Sigmoid colon (tissue), 7 donors: ENCODE measurements at places on chromosomes 12 and 14.
A peak's percentile ranks its signal among the peaks of the same experiment; 100 is the strongest.

GRCh38 chr12:4974217-4974616 is 64.5 kb downstream of the KCNA1 start:
- no peak for DNase-seq

- no peak for DNase-seq
These were observed 29.7 kb upstream of the CEBPE start for GRCh38 chr14:23148591-23149249.

GRCh38 chr12:23361971-23362370 is 587.5 kb downstream of the SOX5 start:
- DNase-seq, result no peak

DNA sequence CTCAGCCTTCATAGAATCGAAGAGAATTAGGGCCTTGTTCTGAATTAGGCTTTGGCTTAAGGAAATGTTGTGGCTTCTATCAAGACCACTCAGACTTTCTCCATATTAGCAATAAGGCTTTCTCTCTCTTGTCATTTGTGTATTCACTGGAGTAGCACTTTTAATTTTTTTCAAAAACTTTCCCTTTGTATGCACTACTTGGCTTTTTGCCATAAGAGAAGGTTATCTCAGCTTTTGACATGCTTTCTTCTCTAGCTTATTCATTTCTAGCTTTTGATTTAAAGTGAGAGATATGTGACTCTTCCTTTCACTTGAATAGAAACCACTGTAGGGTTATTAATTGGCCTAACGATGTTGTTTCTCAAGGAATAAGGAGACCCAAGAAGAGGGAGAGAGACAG is 244.2 kb downstream of the GPHN start:
- DNase-seq, result no peak

DNA sequence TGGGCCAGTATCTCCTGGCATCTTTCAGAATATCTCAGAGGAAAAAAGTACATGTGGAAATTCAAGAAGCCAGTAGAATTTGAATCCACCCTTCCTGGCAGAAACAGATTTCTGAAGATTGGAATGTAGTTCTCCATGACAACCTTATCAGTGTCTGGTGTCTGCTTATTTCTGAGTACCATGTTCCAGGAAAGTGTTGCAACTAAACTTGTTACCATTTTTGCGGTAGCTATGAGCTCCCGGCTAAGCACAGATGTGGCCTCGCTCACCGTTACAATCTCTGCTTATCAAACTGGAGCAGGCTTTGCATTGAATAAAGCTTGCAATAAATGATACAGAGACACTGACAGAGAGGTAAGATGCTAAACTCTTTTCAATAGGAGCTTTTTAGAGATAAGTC is 13.0 kb upstream of the ITPR2 start:
- no peak for DNase-seq

DNA sequence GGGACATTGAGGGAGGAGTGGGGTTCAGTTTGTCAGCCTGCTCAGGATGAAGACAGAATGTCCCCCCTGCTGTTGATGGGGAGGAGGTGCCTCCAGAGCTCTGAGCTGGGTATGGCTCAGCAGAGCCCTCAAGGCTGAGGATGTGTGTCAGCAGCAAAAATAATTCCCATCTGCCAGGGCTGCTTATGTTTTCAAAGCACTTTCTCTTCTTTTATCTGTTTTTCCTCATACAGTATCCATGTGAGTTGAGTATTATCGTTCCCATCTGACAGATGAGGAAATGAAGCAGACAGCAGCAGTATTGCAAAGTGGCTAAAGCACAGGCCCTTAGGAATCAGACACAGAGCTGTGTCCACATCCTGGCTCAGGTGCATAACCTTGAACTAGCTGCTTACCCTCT is 94.1 kb downstream of the SLC8A3 start:
- DNase-seq, result no peak

DNA sequence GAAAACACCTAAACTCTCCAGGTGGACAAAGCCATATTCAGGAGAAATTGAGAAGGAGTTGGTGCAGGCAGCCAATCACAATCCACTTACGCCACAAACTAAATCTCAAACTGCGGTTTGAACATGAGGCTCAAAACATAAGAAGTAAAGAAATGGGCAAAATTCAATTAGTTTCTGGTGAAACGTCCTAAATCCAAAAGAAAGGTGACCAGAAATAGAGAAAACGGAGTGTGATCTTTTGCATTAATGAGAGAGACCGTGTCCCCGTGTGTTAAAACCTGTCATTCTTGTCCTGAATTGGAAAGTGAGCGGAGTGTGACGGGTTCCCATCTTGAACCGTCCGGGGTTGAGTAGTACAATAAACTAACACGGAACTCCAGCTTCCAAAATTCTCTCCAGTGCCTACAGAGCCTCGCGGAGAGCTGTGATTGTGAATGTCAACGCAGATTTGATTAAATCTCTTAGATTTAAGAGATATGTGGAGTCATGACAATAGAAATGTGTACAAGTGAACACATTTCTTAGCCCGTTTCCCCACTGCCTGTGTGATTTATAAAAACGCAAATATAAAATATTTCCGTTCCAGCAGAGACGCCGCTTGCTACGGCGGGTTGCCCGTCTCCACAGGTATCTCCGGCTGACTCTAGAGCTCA is 595 bp upstream of the METAP2 start:
- no peak for DNase-seq

DNA sequence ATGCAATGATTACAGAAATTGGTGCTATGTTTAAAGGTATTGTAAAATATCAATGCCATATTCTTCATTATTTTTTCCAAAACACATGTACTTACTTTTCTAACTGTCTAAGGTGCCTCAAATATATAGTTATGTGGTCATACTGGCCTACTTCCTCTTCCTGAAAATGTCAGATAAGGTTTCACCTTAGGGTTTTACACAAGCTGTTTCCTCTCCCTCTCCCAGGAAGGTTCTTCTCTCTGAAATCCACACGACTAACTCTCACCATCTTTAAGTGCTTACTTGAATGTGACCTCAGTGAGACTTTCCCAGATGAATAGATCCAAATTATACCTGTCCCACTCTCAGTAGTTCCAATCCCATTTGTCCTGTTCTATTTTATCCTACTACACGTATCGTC is 11.6 kb upstream of the CLEC4D start:
- no peak for DNase-seq

DNA sequence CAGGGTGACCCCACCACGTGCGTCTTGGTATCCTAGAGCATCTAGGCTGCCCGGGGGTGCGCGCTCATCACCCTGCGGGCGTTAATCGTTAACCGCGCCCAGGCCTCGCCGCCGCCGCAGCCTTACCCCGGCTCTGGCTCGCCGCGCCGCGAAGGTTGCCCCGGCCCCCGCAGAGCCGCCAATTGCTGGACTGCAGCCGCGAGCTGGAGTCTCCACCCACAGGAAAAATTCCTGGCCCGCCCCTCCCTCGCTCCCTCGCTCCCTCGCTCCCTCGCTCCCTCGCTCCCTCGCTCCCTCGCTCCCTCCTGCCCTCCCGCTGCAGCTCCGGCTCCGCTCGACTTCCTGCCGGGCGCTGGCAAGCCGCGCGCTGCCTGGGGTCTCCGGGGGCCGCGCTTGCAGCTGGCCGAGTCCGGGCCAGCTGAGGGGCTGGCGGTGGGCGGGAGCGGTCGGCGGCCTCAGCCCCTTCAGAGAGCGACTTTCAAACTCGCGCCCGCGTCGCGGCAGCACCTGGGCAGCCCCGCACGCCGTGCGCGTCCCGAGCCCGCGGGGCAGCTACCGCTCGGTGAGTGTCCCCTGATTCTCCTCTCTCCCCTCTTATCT is at the start of gene PLEKHG3:
Gene PLEKHG3 (plus strand): TSS at position 282 of the 600 bp plus-strand sequence. CDS start 23,208 bp downstream, outside the sequence.
- DNase-seq, result peak; percentile 93

- DNase-seq, result no peak
These were observed 6.7 kb upstream of the BDKRB2 start for GRCh38 chr14:96197969-96198368.

- no peak for DNase-seq
These were observed 1.0 kb downstream of the NUP37 start for GRCh38 chr12:102118874-102119273.

DNA sequence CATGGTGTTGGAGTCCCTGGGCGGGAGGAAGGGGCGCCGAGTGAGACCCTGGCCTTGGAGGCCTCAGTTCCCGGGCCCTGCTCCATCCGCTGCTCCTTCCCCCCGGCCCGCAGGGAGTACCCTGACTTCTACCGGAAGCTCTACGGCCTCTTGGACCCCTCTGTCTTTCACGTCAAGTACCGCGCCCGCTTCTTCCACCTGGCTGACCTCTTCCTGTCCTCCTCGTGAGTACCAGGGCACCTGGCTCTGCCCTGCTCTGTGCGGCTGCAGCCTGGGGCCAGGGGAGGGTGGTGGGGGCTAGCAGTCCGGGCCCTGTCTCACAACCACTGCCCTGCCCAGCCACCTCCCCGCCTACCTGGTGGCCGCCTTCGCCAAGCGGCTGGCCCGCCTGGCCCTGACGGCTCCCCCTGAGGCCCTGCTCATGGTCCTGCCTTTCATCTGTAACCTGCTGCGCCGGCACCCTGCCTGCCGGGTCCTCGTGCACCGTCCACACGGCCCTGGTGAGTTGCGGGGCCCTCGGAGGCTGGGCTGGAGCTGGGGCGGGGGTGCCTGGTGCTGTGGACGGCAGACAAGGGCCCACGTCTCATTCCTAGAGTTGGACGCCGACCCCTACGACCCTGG is 7.0 kb downstream of the NOC4L start:
- no peak for DNase-seq

DNA sequence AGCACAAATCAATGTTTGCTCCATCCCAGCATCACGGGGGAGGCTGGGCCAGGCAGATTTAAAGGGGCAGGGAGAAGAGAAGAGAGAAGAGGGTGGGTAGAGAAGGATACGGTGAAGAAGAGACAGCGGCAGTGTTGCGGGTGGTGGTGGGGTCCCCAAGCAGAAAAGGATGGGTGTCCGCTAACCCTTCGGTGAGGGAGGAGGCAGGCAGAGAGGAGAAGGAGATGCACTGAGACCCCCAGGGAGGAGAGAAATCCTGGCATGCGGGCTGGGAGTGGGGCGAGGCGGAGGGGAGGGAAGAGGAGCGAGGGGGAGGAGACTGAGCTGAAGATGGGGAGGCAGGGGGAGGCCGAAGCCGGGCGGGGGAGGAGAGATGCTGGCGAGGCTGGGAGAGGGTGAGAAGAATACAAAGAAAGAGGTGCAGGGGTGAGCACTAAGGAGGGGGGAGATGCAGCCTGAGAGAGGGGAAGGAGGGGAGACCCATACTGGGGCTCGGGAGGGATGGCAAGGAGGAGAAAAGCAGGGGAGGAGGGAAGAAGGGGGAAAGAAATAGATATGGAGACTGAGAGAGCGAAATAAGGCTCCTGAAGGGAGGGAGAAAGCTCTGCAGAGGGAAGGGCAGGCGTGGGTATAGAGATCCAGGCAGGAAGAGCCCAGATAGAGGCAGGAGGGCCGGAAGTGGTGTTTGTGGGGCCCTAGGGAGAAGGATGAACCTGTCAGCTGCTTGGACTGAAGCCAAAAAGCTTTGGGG is at the start of gene JPH4:
Gene JPH4 (minus strand): TSS at position 231 of the 751 bp plus-strand sequence. CDS start 1,337 bp downstream, outside the sequence.
- DNase-seq, result peak; percentile 34

DNA sequence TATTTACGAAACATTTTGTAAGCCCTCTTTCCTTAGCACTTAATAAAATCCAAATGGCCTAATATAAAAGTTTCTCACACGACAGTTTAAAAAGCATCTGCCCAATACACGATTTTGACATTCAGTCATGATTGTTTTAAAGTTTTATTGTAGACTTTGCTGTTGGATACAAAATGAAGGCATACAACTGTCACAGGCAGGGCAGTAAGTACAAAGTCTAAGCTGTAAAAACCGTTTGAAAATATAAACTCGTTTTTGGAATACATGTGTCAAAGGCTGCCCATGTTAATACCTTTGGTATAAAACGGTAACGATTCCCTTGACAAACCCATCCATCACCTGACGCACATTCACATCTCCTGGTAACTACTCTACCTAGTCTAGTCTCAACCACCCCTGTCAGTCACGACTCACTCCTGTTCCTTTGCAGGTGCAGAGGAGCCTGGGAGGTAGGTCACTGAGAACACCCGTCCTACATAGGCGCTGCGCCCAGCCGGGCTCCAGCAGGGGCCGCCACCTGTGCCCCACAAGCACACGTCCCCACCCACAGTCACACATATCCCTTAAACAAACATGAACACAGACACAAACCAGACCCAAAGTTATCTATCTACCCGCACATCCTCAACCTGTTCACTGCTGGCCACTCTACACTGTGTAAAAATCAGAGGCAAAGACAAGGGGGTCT is 27.1 kb downstream of the KCTD10 start:
- no peak for DNase-seq

DNA sequence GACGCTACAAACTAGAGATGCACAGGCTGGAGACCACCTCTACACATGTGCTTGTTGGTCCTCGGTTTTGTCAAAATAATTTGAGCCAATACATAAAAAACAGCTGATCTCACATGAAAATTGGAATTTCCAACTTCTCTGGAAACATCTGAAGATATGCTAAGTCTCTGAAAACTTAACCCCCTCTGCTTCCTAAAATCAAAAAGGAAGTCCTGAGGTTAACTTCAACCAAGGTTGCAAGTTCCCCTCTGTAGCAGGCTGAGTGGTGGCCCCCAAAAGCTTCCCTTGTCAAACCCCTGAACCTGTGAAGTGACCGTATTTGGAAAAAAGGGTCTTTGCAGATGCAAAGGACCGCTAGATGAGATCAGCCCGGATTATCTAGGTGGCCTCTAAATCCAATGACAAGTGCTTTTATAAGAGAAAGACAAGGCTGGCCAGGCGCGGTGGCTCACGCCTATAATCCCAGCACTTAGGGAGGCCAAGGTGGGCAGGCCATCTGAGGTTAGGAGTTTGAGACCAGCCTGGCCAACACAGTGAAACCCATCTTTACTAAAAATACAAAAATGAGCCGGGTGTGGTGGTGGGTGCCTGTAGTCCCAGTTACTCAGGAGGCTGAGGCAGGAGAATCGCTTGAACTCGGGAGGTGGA is 32.0 kb upstream of the VPS37B start:
- DNase-seq, result no peak

DNA sequence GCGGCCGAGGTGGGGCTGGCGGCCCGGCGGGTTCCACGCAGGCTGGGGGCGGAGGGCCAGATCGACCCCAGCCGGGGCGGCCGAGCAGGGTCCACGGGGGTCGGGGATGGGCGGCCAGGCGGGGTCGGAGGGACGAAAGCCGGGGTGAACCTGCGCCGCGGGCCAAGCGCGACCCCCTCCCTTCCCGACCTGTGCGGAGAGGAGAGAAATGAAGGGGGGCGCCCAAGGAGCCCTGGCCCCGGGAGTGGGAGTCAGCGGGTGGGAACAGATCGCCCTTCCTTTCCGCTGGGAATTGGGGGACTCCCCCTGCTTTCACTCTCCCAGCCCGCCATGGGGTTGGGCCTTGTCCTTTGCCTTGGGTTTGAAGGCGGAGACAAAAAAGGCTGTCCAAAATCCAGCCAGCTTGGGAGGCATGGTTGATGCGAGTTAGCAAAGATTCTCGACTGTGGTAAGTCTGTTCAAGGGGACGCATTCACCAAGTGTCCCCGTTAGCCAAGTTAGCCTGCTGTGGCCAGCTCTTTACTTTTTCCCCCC is 559 bp upstream of the CKAP4 start:
- peak; percentile 85 for DNase-seq
